Suppressor macrophage treated with lipopolysaccharide for 1 hour (primary cell): ENCODE measurements at places on chromosomes 16 and 17.
A peak's percentile ranks its signal among the peaks of the same experiment; 100 is the strongest.

DNA sequence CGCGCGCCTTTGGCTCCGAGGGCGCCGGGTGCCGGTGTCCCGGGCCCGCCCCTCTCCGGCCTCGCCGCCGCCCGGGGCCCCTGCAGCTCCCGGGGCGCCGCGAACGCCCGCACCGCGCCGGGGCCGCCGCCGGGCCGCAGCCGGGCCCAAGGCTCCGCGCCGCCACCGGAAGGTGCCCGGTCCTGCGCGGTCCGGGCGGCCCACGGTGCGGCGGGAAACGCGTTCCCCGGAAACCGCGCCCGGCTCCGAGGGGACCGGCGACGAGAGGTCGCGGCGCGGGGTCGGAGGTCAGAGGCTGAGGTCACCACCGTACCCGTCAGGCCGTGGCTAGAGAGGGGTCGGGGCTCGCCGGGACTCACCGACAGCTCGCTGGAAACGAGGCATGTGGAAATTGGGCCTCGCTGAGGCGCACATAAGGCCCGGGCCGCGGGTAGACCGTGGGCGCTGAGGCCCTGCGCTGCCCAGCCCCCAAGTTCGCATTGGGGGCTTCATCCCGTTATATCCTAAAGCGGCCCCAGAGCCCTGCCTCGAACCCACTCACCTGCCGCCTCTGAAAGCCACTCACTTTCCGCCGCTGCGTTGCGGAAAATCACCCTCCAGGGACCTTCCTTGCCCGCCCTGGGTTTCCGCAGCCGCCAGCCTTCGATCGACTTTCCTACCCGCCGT is at the start of gene DUS1L:
Gene DUS1L (minus strand): TSS at position 167 of the 666 bp plus-strand sequence. CDS start 745 bp downstream, outside the sequence.
- peak; percentile 78 for DNase-seq

- no peak for DNase-seq
Observed at GRCh38 chr17:77772899-77773358, 185.6 kb upstream of the TNRC6C start.

DNA sequence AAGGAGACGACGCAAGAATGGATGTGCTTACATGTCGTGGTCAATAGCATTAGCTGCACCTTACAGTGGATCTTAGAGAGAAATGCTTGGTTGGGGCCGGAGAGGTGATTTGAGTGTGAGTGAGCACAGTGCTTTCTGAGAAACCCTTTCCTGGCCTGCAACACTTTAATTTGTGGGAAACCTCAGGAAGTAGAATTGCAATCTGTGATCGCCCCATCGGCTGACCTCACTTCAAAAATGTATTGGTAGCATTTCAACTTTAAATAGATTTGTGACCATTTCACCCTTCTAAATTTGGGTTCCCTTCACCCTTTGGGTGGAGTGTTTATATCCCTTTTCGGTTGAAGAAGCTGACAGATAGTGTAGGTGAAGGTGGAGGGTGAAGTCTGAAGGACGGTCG is 13.2 kb downstream of the PRKCB start:
- DNase-seq: no peak

DNA sequence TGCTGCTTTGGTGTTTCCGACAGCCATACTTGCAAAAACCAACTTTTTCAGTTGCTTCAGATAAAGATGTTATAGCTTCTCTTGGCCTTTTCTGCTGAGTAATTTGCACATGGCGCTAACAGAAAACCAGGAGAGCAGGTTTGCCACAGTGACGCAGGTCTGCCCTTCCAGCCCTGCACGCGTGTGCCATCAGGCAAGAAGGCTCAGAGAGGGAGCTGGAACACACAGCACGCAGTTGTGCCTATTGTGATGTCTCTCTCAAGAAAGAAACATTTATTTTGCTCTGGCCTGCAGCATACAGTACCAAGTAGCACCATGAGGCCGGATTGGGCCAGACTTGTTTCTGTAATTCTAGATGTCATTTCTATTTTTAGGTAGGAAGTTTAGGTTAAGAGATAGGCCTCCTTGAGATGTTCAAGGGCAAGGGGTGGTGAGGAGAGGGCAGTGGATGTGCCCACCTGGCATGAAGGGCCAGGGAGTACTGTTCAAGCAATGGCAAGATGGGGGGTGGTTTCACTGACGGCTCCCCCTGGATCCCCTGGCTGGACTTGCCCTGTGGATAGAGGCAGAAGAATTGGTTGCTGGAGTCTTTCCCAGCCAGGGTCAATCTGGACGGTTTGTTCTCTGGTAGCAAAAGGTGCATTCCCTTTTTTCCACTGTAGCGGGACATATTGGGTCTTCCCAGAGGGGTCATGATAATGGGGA is 1.9 kb downstream of the CBX2 start:
- DNase-seq: no peak

DNA sequence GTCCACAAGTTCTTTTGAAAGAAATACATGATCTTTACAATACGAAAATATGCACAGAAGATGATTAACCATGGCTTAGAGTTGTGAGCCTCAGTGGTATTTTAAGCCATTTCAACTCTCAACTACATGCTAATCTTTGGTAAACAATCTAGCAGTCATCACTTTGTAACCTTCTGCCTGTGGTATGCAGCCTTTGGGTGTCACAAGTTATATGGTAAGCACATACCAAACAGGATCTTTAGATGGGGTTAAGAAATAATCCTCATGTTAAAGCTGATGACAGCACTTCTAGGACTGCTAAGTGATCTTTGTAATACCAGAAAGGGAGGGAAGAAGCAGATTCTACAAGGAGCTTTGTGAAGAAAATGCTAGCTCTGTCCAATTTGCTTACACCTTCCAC is 74.3 kb downstream of the CA4 start:
- no peak for DNase-seq

DNA sequence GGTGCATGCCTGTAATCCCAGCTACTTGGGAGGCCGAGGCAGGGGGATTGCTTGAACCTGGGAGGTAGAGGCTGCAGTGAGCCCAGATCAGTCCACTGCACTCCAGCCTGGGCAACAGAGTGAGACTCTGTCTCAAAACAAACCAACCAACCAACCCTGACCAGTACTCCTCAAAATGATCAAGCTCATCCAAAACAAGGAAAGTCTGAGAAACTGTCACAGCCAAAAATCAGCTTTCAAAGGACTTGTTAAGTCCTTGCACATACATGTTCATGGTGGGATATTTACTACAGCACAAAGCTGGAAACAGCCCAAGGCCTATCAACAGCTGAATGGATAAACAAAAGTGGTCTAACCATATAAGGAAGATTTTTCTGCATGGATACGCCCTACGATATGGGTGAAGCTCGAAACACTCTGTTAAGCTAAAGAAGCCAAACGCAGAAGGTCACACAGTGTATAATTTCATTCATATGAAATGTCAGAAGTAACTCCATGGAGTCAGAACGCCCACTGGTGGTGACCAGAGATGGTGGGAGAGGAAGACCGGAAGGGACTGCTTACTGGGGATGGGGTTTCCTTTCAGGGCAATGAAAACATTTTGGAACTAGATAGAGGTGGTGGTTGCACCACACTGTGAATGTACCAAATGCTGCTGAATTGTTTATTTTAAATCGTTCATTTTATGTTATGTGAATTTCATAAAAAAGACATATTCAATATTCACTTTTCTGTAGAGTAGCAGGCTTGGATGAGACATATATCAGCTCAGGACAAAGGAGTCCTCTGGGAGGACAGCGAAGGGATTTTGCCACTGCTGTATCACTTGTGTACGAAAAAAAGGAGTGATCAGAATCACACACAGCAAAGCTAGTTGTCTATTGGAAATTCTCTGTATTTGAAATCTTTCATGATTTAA is 17.7 kb downstream of the CCL17 start:
- peak; percentile 60 for DNase-seq

DNA sequence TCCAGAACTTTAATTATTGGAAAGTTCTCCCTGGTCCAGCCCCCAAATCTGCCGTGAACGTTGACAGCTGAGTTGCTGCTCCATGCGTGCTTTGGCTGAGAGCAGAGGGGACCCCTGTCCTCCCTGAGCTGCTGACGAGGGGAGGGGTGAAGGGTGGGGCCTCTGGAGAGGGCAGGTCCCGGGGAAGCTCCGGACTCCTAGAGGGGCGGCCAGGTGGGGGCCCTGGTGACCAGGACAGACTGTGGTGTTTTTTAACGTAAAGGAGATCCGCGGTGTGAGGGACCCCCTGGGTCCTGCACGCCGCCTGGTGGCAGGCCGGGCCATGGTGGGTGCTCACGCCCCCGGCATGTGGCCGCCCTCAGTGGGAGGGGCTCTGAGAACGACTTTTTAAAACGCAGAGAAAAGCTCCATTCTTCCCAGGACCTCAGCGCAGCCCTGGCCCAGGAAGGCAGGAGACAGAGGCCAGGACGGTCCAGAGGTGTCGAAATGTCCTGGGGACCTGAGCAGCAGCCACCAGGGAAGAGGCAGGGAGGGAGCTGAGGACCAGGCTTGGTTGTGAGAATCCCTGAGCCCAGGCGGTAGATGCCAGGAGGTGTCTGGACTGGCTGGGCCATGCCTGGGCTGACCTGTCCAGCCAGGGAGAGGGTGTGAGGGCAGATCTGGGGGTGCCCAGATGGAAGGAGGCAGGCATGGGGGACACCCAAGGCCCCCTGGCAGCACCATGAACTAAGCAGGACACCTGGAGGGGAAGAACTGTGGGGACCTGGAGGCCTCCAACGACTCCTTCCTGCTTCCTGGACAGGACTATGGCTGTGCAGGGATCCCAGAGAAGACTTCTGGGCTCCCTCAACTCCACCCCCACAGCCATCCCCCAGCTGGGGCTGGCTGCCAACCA is at the start of gene MC1R:
Gene MC1R (plus strand): TSS at position 410 of the 895 bp plus-strand sequence. CDS start 397 bp downstream, at position 807.
- DNase-seq: peak; percentile 20

DNA sequence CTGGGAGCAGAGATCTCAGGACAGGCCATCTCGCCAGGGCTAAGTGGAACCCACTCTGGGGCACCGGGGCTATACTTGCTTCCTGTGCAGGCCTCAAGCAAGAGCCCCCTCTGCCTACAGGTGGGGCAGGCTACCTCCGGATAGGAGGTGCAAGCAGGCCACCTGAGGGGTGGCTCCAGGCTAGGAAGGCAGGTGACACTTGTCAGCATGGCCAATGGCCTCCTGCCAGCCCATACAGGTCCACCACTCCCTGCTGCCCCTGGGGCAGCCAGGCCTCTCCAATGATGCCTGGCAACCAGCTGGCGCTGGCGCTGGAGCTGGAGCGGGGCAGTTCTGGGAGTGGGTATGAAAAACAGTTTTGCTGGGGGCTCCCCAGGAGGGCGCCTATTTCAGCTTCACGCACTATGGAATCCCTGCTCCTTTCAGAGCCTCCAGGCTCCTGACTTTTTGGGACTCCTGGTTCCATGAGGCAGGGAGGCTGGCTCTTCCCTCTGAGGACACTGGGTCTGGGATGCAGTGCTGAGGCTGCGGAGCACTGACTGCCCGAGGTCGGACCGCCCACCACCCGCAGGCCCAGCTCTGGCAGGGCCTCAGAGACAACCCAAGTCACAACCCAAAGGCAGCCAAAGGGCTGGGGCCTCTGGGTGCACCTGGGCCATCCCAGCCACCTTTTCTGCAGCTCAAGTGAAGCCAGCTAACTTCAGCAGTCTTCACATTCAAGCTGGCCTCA is 8.4 kb upstream of the SREBF1 start:
- DNase-seq: no peak

DNA sequence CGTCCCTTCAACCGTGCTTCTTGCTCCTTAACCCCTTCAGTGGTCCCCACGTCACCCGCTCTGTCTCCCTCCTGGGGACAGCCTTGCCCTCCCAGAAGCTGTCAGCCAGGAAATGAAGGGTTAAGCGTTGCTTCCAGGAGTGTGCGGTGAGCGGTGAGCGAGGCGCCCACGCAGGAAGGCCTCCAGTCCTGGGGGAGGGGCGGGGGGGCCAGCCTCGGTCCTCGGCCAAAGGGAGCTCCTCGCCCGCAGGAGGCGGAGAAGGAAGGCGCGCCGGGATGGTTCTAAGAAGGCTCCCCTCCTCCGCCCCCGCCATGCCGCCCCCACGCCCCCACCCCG is 2.3 kb downstream of the RBFOX3 start:
- DNase-seq: no peak

- no peak for DNase-seq
Observed at GRCh38 chr16:51549836-51550235, 398.8 kb upstream of the SALL1 start.

DNA sequence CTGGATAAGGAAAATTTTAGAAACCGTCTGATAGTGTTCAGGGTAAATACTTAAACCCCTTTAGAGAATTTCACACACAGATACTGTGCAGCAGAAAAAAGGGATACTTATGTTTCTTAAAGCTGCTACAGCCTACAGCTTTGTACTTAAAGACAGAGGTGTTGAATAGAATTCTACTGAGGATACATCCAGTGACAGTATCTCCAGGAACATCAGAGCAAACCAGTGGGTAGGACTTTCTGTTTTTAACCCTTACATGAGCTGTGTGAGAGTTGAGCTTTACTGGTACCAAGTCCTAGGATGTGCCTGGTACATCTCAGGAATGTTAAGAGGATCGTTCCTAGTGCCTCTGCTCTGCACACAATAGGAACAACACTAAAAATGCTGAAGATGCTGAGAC is 191.5 kb downstream of the FTO start:
- no peak for DNase-seq

GRCh38 chr16:62029947-62030346 is 6.3 kb downstream of the CDH8 start:
- no peak for DNase-seq

DNA sequence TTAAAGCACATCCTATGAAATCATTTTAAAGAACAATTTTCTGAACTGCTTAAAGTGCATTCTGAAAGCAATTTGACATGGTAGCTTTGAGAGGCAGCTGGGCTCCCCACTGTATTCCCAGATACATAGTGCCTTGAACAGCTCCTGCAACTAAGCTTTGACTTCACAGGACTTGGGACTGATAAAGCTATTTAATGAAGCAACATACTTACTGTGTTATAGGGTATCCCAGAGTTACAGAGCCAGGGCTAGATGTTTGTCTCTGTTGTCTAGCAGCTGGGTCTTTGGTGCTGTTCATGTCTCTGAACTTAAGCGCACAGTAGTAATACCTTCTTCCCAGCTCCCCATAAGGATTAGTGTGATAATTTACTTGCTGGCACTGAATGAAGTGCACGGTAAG is 862 bp downstream of the ACSM1 start:
- DNase-seq: no peak

DNA sequence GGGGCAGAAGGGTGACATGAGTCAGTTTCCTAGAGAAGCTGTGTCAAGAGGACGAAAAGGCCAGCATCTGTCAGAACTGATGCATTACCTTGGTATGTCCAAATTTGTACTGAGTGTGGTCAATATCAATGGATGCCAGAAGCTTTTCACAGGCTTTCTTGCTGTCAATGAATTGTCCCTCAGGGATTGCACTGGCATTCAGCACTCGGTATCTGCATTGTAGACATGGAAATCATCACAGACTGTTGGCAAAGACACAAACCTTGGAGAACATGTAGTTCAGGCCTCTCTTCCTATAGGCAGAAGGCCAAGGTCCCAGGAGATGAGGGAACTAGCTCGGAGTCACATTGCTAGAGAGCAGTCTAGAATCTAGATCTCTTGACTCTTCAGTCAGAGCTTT is 16.6 kb downstream of the MYH3 start:
- no peak for DNase-seq

- peak; percentile 48 for DNase-seq
Observed at GRCh38 chr17:64147110-64148016, 17.4 kb upstream of the ERN1 start.

- peak; percentile 84 for DNase-seq
Observed at GRCh38 chr16:85699628-85700027, 10.9 kb upstream of the GINS2 start.
